ENCODE measurements at places on chromosomes 3 and 15. TPM values are rescaled to one million over a fixed set of nuclear protein-coding genes. Genes with fewer than 3 reads are reported as not detected.

DNA sequence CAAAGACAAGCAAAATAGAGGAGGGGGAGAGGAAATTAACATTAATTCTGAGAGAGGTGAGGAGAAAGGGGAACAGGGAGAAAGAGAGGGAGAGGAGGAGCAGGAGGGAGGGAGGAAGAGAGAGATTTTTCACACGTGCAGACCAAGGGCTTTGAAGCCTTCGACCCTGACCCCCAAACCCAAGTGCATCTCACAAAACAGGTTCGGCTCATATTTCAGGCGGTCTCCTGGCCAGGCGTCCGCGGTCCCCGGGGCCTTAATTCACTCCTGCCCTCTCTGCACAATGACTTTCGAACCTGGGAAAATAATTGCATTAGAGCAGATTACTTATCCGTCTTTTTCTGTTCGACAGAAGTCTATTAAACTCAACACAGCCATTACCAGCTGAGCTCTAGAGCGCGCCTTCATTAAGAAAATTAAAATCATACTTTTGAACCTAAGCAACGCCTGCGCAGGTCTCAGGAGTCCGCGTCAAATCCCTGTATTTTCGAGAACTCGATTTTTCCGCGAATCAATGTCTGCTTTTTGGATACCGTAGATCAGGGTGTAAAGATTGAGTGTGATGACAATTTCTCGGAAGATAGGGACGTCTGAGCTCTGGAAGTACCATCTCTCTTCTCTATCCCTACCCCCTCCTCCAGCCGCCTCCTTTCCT is 220.7 kb downstream of the MEIS2 start:
- H3K4me1 ChIP-seq = peaks cover 16% of the 10 kb centered on the region
- no peak overlapping the region for H3K27ac ChIP-seq
- no peak for DNase-seq
- H3K4me3 ChIP-seq = no peak overlapping the region
- H3K27me3 ChIP-seq = no peaks in the 10 kb centered on the region

GRCh38 chr3:18891641-18892040 is 256.7 kb upstream of the KCNH8 start:
- no peaks in the 10 kb centered on the region for H3K4me1 ChIP-seq
- no peak overlapping the region for H3K27ac ChIP-seq
- no peak for DNase-seq
- no peaks in the 10 kb centered on the region for H3K36me3 ChIP-seq

- DNase-seq = no peak
- H3K27me3 ChIP-seq = no peaks in the 10 kb centered on the region
- H3K27ac ChIP-seq = no peak overlapping the region
- H3K4me1 ChIP-seq = peaks cover 51% of the 10 kb centered on the region
Measured at GRCh38 chr3:73575519-73575918, 49.2 kb downstream of the PDZRN3 start.

- no peak for DNase-seq
- no peak overlapping the region for H3K4me3 ChIP-seq
- H3K27me3 ChIP-seq = no peaks in the 10 kb centered on the region
Measured at GRCh38 chr3:103459815-103460214, 1025.0 kb downstream of the ZPLD1 start.

GRCh38 chr3:55476515-55476914 is 10.6 kb downstream of the WNT5A start:
- peaks cover 14% of the 10 kb centered on the region for H3K4me1 ChIP-seq
- no peak overlapping the region for H3K4me3 ChIP-seq
- H3K27me3 ChIP-seq = peaks cover 29% of the 10 kb centered on the region
- DNase-seq = no peak
- no peaks in the 10 kb centered on the region for H3K36me3 ChIP-seq

DNA sequence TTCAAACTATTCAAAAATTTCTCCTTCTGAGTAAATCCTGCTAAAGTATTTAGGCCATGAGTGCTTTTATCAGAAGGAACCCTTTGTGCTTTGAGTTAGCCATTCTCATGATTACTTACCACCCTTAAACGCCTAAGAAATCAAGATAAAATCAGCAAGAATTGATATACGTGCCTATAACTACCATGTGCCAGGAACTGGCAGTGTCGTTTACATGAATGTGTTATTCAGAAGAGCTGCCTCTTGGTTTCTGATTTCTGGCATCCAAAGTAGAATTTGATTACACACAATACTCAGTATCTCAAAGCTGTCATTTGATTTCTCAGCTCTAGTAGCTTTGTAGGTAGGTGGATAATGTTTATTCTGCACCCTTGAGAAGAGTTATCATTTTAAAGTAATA is 351.3 kb upstream of the CCDC54 start:
- H3K4me3 ChIP-seq = no peak overlapping the region
- H3K27me3 ChIP-seq = no peaks in the 10 kb centered on the region
- DNase-seq = no peak
- no peaks in the 10 kb centered on the region for H3K36me3 ChIP-seq
- H3K27ac ChIP-seq = no peak overlapping the region

DNA sequence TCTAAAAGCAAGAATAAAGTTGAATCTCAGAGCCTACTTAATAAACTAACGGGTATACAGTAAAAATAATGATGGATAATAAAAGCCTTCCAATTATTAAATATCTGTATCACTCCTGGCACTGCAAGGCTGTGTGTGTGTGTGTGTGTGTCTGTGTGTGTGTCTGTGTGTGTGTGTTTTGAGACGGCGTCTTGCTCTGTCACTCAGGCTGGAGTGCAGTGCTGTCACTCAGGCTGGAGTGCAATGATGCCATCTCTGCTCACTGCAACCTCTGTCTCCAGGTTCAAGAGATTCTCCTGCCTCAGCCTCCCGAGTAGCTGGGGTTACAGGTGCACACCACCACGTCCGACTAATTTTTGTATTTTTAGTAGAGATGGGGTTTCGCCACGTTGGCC is 62.5 kb downstream of the TBL1XR1 start:
- H3K27me3 ChIP-seq = no peaks in the 10 kb centered on the region
- H3K36me3 ChIP-seq = no peaks in the 10 kb centered on the region
- no peak for DNase-seq
- H3K4me3 ChIP-seq = no peak overlapping the region
- H3K27ac ChIP-seq = no peak overlapping the region
- H3K4me1 ChIP-seq = peaks cover 12% of the 10 kb centered on the region

- DNase-seq = no peak
- H3K4me3 ChIP-seq = no peak overlapping the region
- H3K27me3 ChIP-seq = no peaks in the 10 kb centered on the region
- H3K4me1 ChIP-seq = no peaks in the 10 kb centered on the region
Measured at GRCh38 chr15:32888221-32888761, 170.5 kb downstream of the GREM1 start.

DNA sequence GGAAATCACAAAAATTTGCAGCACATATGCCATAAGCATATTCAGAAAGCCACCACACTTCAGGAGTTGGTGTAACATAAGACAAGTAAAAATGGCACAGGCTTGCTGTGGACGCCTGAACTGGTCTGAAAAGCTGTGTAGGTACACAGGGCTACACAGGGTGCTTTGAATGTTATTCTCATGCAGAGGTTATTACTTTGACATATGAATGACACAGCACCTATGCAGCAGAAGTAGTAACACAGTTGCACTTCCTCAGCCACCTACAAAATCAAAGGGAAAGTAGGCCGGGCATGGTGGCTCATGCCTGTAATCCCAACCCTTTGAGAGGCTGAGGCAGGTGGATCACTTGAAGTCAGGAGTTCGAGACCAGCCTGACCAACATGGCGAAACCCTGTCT is 54.5 kb downstream of the OSBPL10 start:
- no peak overlapping the region for H3K27ac ChIP-seq
- no peaks in the 10 kb centered on the region for H3K4me1 ChIP-seq
- H3K27me3 ChIP-seq = no peaks in the 10 kb centered on the region
- no peak overlapping the region for H3K4me3 ChIP-seq
- no peak for DNase-seq

DNA sequence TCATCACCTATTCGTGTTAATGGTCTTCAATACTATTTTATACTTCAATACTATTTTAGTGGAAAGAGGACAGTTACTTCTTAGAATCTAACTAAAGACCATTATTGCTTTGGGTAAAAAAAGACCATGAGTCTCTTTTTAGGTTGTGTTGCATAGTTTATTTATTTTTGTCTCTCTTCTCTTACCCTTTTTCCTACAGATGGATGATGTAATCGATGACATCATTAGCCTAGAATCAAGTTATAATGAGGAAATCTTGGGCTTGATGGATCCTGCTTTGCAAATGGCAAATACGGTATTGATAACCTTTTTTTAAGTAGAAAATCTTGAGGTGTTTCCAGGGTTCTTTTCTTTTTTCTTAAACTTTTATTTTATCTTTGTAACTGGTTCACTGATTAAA is 58.5 kb upstream of the SAMMSON start:
- no peak overlapping the region for H3K4me3 ChIP-seq
- DNase-seq = no peak
- H3K27me3 ChIP-seq = no peaks in the 10 kb centered on the region
- H3K4me1 ChIP-seq = no peaks in the 10 kb centered on the region
- H3K27ac ChIP-seq = no peak overlapping the region

DNA sequence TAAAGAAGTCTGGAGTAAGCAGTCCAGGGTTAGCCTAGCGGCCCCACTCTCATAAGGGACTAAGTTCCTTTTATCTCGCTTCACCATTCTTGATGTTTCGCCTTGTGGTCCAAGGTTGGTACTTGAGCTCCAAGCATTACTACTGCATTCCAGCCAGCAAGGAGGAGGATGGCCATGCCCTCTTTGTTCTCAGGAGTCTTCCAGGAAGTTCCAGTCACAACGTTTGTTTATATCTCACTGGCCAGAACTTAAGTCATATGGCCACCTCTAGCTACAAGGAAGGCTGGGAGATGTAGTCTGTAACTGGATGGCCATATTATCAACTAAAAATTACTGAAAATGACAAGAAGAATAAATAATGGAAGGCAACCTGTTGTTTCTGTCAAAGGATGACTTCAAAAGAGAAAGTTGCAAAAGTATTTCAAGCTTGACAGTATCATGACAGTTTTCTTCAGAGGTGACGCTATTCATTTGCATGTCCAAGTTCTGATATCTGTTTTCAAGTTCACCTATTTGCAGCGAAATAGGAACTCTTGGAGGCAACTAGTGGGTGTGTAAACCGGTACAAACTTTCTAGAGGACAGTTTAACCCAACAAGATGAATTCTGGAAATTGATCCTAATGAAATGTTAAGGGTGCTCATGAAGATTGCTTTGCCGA is 118.6 kb downstream of the PGPEP1L start:
- no peak overlapping the region for H3K4me3 ChIP-seq
- no peaks in the 10 kb centered on the region for H3K27me3 ChIP-seq
- H3K36me3 ChIP-seq = no peaks in the 10 kb centered on the region

GRCh38 chr3:149453140-149453805 is 21.2 kb upstream of the TM4SF4 start:
- no peaks in the 10 kb centered on the region for H3K27me3 ChIP-seq
- no peaks in the 10 kb centered on the region for H3K36me3 ChIP-seq
- no peak for DNase-seq
- H3K4me1 ChIP-seq = peaks cover 20% of the 10 kb centered on the region
- H3K27ac ChIP-seq = no peak overlapping the region

- H3K36me3 ChIP-seq = no peaks in the 10 kb centered on the region
- H3K4me1 ChIP-seq = no peaks in the 10 kb centered on the region
- no peak for DNase-seq
- no peak overlapping the region for H3K4me3 ChIP-seq
- H3K27me3 ChIP-seq = no peaks in the 10 kb centered on the region
- no peak overlapping the region for H3K27ac ChIP-seq
Measured at GRCh38 chr3:190785047-190785446, 77.4 kb downstream of the GMNC start.

DNA sequence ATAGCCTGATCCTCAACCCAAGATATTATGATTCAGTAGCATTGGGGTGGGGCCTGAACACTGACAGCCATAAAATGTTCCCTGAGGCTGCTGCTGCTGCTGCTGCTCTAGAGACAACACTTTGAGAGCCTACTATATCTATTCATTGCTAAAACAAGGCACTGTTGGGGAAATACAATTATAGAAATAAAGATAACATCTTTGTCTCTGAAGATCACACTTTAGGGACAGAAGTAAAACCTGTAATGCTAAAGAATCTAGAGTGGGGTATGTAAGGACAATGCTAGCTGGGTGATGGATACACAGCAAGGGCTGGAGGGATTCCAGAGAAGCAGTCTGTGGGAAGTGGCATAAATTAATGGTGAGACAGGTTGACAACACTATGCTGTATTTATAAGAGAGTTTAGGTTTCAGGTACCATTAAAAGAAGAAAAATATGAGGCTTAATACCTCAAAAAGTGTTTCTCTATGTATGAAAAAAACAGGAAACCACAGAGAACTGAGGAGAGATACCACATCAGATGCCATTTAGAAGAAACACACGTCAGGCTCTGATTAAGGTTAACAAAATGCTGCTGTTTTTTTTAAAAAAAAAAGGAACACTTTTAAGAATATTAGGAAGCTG is 115.9 kb downstream of the CBLB start:
- H3K27ac ChIP-seq = no peak overlapping the region
- H3K27me3 ChIP-seq = no peaks in the 10 kb centered on the region
- H3K36me3 ChIP-seq = no peaks in the 10 kb centered on the region
- peaks cover 19% of the 10 kb centered on the region for H3K4me1 ChIP-seq
- no peak overlapping the region for H3K4me3 ChIP-seq

- H3K4me3 ChIP-seq = no peak overlapping the region
- H3K27me3 ChIP-seq = no peaks in the 10 kb centered on the region
- H3K4me1 ChIP-seq = no peaks in the 10 kb centered on the region
- DNase-seq = no peak
Measured at GRCh38 chr3:138443521-138444503, 9.4 kb downstream of the ESYT3 start.

DNA sequence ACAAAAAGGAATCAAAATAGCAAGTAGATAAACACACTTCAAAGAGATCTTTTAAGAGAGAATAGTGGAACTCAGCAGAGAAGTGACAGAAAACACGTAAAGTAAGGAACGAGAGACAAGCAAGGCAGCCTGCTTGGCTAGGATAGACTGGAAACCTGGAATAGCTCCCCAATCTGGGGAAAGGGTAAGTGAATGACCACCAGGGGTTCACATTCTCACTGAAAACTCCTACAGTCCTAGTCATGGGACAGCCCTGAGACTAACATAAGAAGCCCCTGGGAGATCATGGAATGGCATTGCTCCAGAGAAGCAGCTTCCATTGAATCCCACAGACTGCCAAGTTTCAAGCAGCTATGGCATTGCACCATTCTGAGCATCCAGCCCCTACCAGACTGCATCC is 363.6 kb upstream of the ARPP21 start:
- H3K4me1 ChIP-seq = no peaks in the 10 kb centered on the region
- no peaks in the 10 kb centered on the region for H3K27me3 ChIP-seq
- no peak overlapping the region for H3K27ac ChIP-seq
- H3K36me3 ChIP-seq = no peaks in the 10 kb centered on the region
- no peak for DNase-seq

The KLF15 gene
- total RNA-seq = 18.1 TPM

The AGBL1 gene
- not detected for total RNA-seq

The FAM81A gene
- 4.4 TPM for total RNA-seq

The GRK7 gene
- total RNA-seq = 0.07 TPM

The C3orf20 gene
- total RNA-seq = 0.14 TPM

The IQGAP1 gene
- 28.6 TPM for total RNA-seq
